ENCODE measurements at places on chromosomes 3 and 15.

GRCh38 chr3:123853686-123854372 is 30.3 kb downstream of the MYLK start:
- no peak for DNase-seq

GRCh38 chr15:101413239-101413638 is 76.3 kb downstream of the PCSK6 start:
- no peak for DNase-seq

GRCh38 chr3:37224879-37225278 is 50.5 kb upstream of the LRRFIP2 start:
- DNase-seq = no peak

DNA sequence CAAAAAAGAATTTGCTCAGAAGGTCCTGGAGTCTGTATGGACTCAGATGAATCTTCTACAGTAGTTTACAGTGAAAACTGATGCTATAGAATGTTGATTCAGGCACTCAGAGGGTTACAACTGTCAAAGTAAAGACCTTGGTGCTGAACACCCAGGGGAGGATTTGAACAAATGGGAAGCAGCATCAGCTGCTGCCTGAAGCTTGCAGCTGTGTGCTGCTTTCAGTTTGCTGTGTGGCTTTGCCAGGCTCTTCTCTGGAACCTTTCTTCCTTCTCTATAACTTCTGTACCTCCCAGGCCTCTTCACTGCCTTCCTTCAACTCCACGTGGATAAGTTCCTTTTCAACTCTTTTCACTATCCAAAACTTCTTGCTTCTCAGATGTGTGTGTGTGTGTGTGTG is 214.2 kb downstream of the GRM7 start:
- DNase-seq = no peak

DNA sequence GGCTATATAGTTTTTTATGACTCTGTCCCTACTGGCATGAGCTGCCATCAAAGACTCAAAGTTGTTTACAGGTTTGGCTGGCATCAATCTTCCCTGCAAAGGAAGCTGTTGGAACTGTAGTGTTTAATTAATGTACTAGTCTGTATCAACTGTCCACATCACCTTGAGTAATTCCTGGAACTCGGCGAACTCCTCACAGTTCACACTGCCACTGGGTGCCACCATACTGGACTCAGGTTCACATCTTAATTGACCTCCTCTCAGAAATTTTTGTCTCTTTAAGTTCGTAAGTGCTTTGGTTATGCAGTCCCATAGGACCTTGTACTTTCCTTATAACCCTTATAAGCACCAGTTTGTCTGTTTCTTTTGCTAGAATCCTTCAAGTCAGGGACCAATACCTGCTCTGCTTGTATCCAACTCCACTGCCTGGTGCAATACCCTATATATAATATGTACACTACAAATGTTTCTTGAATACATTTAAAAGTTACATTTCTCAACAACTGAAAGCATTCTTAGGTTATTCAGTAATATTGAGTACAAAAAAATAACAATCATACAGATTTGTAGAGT is 3.2 kb downstream of the HIGD1A start:
- no peak for DNase-seq

DNA sequence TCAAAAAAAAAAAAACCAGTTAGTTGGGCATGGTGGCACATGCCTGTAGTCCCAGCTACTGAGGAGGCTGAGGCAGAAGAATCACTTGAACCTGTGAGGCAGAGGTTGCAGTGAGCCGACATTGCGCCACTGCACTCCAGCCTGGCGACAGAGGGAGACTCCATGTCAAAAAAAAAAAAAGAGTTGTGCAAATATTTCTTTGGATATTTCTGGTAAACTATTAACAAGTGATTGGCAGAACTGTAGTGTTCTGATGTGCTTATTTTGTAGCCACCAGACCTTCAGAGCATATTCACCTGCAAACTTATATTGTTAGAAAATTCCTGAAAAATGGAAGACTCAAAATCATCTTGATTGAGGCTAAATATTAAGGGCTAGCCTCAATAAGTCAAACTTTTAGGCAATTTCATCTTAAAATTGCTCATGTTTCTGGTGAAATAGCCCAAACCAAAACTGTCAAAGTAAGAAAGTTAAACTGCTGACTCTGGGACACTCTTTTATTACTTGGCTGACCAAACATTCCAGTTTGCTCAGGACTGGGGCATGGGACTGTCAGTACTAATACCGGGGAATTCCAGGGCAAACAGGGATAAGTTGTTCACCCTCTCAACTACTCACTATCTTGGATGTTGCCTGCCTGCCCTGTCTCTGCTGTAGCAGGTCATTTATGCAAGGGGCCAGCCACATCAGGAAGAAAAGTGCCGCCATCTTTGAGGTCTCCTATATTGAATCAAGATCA is 37.0 kb downstream of the ABHD2 start:
- no peak for DNase-seq

- no peak for DNase-seq
Measured at GRCh38 chr3:149638228-149639092, 19.4 kb downstream of the WWTR1 start.

DNA sequence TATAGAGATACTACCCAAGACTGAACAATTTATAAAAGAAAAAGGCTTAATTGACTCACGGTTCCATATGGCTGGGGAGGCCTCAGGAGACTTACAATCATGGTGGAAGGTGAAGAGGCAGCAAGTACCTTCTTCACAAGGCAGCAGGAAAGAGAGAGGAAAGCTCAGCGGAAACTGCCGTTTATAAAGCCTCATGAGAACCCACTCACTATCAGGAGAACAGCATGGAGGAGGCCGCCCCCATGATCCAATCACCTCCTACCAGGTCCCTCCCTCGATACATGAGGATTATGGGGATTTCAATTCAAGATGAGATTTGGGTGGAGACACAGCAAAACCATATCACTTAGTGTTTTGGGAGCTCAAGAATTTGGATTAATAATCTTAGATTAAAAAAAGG is 240.2 kb downstream of the UACA start:
- no peak for DNase-seq
